ENCODE measurements at places on chromosomes 1 and 21.

DNA sequence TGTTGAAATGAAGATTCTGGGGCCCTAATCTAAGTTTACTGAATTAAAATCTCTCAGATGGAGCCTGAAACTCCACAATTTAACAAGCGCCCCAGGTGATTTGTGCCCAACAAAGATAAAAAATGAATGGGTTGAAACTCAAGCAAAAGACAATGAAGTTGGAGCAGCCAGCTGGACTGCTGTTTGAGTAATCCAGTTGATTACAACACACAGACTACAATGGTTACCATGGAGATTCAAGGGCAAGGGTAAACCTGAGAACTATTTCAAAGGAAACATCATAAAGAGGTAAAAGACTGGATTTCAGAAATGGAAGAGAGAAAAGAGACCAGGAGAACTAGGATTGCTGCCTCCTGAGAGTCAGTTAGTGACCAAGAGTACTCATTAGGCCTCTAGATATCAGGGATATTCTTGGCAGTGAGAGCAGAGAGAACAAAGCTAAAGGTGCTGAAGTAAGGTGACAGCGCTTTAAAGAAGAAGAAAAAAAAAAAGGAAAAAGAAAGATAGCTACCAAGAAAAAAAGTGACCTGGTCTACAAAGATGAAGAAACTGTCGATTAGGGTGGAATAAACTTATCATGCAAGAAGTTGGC, 44.5 kb downstream of the LRRC53 start:
- DNase-seq: no peak

DNA sequence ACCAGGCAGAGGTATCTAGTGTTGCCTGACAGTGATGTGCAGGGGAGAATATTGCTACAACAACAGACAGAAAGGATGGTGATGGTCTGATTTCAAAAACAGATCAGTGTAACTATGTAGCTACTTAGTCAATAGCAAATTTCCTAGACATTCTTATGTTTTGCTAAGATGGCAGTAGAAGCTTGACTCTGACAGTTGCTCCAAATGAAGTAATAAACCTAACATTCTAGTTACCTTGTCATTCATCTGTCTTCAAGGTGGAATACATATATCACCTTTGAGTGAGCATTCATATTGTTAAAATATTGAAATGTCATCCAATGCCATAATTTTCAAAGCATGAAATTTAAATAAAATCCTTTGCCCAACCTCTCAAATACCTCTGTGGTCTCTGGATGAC, 617.4 kb downstream of the USP25 start:
- no peak for DNase-seq

DNA sequence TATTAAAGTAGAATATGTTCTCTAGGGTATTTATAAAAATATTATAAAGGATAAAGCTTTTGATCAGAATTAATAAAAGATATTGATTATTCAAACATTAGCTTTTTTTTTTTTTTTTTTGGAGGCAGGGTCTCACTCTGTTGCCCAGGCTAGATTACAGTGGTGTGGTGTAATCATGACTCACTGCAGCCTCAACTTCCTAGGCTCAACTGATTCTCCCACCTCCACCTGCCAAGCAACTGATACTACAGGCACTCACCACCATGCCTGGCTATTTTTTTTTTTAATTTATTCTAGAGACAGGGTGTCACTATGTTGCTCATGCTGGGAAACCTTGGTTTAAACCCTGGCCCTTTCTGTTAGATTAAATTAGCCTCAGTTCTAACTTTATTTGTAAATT, 188.3 kb downstream of the CLEC20A start:
- DNase-seq: no peak

DNA sequence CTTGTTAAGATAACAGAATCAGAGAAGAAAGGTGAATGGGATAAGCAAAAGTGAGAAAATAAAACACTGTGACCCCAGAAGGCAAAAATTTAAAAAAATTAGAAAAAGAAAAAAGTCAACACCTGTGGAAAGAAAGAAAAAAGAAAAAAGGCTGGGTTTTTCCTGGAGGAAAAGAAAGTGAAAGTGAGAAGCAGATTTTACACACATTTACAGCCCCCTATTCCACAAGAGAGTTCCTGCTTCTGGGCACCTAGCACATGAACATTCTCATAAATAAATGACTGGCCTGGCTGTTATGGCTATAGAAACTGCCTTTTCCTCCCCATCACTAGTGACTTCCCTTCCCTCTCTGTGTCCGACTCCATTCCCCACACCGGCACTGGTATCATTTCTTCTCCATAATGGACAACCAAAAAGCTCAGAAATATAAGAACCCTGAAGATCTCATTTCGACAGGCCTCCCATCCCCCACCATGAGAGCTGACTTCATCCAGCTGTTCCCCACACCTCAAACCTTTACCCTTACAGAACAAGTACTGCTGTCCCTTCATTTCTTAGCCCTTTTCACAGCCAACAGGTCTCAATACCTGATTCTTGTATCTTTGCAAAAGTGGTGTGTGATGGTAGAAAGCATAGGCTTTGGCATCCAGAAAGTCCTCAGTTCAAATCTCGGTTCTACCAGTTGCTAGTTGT, 12.6 kb downstream of the MTF1 start:
- DNase-seq: no peak

DNA sequence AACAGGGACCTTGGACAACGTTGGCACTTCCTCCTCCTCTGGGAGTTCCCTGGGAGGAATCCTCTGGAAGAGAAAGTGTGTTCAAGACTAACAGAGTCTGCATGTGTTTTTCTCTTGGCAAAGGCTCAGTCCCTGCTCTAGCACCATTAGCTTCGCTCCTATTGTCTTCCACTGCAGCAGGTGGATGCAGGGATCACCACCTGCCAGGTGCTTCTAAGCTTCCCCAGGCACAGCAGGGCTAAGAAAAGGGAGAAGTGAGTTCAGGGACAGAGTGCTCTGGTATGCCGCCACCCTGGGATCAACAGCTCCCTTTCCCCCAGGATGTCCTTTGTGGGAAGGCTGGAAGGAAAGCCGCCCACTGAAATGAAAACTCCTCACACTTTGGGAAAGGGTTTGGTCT, 43.9 kb upstream of the IL20 start:
- DNase-seq: no peak

GRCh38 chr1:206685334-206685768, 646 bp downstream of the MAPKAPK2 start:
- DNase-seq: no peak

GRCh38 chr21:35298757-35299156, 249.7 kb upstream of the RUNX1 start:
- DNase-seq: no peak

DNA sequence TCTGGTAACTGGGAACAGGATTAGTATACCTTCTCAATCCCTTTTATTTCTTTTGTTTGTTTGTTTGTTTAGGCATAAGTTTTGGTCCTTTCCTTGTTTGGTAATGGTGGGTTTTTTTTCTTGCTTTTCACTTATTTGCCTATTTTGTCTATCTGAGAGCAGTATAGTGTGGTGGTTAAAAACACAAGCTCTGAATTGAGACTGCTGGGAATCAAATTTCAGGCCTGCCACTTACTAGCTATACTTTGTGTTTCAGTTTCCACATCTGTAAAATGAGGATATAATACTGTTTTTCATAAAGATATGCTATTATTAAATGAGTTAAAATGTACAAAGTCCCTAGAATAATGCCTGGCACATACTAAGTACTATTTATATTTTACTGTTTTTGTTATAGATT, 81.6 kb upstream of the IVNS1ABP start:
- no peak for DNase-seq

DNA sequence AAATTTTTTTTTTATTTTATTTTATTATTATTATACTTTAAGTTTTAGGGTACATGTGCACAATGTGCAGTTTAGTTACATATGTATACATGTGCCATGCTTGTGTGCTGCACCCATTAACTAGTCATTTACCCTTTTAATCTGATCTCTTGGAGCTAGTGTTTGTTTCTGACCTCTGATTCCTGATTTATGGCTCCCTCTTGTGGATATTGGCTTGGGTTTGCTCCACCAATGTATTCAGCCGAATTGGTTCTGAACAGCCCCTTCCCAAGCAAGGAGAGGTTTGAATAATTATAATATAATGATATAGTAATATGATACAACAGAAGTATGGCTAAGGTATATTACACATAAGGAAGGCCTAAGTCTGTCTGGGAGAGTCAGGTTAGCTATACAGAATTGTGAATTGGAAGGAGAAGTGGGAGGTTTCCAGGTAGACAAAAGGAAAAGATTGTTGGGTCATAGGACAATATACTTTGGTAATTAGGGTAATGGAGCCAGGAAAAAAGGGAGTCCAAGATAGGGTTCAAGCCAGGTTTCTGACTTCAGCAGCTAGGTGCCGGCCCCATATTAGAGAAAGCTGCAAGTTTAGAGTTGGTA, 53.1 kb upstream of the HMCN1 start:
- no peak for DNase-seq

DNA sequence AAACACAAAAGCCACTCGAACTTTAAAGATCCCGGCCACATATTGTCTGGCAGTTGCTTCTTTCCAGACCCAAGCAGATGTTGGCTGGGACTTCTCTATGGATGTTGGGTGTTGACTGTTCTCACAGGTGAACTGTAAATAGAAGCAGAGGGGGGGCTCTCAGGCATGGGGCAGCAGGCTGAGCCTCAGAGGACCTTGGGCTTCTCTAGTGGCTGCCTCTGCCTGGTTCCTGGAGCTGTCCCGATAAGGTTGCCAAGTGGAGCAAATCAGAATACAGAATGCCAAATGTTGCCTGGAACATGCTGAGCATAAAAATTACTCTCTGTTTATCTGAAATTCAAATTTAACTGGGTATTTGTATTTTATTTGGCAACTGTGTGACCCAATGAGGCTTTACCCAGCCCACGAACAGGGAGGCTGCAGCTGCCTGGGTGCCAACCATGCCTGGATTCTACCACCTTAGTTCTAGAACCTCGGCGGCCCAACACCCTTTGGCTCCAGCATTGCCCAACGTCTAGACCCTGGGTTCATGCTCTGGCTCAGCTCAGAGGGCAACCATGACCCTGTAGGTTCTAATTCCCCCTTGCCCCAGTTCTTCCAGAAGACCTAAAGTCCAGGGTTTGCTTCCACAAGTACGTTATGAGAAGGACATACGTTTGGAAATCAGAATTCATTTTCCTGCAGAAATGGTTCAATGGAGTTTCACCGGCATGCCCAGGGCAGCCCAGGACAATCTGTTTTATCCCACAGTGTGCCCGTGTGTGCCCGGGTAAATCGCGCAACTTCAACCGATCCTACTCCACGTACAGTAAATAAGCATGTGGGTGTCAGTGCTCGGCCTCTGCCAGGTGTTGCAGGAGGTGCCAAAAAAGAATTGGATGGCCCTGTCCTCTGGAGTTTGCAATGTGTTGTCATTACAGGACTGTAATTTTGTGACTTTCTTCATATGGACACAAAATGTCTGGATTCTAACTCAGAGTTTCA, 5.4 kb upstream of the SLC45A1 start:
- DNase-seq: no peak

DNA sequence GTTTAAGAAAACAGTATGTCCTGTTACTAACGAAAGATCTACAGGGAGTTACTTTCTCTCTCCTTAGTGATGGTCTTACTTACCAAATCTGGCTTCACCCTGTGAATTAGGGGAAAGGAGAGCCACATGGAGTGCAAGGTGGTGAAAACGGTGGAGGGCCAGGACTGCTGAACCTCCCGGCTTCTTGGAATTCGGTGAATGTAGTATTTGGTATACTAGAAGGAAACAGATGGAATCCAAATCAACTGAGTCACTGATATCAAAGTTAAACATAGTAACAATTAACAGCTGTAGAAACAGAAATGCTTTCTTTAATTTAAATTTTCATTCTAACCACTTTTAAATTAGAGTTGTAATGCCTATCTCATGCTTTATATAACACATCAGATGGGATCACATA, 45.7 kb downstream of the ALG14 start:
- no peak for DNase-seq

- no peak for DNase-seq
Measured at GRCh38 chr1:180530501-180530900, 28.1 kb upstream of the ACBD6 start.

- no peak for DNase-seq
Measured at GRCh38 chr1:82836213-82836972, 1035.7 kb downstream of the ADGRL2 start.

- no peak for DNase-seq
Measured at GRCh38 chr1:119662034-119662437, 14.0 kb upstream of the ZNF697 start.

DNA sequence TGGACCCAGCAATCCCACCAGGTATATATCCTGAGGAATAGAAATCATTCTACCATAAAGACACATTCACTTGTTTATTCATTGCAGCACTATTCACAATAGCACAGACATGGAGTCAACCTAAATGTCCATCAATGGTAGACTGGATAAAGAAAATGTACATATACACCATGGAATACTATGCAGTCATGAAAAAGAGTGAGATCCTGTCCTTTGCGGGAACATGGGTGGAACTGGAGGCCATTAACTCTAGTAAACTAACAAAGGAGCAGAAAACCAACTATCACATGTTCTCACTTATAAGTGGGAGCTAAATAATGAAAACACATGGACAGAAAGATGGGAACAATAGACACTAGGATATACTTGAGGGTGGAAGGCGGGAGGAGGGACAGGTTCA, 36.1 kb upstream of the PRKACB start:
- no peak for DNase-seq

DNA sequence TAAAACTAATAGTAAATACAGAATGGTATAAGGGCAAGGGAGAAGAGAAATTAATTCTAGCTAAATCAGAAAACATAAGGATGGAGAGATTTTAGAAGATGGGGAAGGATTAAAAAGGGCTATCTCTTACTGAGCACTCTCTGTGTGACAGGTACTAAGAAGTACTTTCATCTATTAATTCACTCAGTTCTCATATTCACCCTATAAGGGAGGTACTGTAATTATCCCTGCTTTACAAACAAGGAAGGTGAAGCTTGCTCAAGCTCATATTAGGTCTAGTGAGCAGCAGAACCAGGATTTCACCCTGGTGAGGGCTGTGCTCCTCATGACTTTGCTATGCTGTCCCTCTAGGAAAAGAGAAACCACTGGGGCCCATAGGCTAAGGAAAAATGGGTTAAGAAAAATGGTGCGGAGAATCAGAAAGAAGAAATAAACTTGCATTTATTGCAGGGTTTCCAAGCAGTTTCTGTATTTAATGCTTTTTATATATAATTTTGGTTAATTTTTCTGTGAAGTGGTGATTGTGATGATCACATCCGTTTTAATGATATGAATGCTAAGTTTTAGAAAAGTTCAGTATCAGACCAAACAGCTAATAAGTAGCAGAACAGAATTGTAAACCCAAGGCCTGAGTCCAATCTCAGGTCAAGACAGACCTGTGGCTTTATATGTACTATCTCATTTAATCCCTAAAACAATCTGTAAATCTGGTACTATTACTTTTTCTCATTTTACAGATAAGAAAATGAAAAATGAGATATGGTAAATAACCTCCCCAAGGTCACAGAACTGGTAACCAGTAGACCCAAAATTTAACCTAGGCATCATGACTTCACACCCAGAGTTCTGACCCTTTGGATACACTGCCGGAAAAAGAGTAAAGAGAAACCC, 1.7 kb downstream of the PCNX2 start:
- no peak for DNase-seq

DNA sequence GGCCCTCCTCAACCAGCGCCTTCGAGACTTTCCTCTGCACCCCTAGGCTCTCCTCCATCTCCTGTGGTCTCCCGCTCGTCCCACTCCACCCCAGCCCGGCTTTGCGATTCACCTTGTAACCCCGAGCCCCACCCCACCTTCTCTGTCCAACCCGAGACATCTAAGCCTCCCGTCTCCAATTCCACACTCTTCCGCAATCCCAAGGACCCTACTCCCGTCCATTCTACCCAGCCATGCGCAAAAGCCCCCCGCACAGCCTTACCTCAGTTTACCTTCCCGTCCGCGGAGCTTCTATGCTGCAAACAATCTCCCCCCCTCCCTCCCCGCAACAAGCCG, 174 bp downstream of the SH3BP5L start:
- no peak for DNase-seq

GRCh38 chr21:29074007-29074376, 544 bp upstream of the CCT8 start:
- no peak for DNase-seq

Measured in CMK (cell line).